PC-9 (cell line): ENCODE measurements at places on chromosomes 16 and 17. TPM values are rescaled to one million over a fixed set of nuclear protein-coding genes. Genes with fewer than 3 reads are reported as not detected.

The SLC22A31 gene
- total RNA-seq, result 2.5 and 5.4 TPM in 2 replicates

- DNase-seq, result no peak
These were observed 36.4 kb upstream of the CORO6 start for GRCh38 chr17:29659155-29659554.

The COPS3 gene
- 57.7 and 87.6 TPM in 2 replicates for total RNA-seq

The SDK2 gene
- total RNA-seq, result 0.04 TPM in 1 of 2 replicates, not detected in the other

DNA sequence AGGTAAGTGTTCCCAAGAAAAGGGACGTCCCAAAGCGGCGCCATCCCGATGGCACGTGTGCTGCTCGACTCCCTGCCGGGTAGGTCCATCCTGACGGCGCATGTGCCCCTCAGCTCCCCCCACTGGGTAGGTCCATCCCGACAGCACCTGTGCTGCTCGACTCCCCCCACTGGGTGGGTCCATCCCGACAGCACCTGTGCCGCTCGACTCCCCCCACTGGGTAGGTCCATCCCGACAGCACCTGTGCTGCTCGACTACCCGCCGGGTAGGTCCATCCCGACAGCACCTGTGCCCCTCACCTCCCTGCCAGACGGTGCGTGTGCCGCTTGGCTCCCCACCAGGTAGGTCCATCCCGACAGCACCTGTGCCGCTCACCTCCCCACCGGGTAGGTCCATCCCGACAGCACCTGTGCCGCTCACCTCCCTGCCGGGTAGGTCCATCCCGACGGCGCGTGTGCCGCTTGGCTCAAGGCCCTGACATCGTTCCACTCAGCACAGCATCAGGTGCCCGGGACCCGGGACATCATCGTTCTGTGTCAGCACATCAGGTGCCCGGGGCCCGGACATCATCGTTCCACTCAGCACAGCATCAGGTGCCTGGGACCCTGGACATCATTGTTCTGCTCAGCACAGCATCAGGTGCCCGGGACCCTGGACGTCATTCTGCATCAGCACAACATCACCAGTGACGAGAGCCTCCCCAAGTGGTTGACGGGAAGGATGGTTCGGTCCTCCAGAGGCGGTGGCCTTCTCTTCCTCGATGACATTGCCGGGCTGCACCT, 5.7 kb upstream of the FN3K start:
- no peak for DNase-seq

The PHLPP2 gene
- total RNA-seq, result 5.1 and 5.5 TPM in 2 replicates

DNA sequence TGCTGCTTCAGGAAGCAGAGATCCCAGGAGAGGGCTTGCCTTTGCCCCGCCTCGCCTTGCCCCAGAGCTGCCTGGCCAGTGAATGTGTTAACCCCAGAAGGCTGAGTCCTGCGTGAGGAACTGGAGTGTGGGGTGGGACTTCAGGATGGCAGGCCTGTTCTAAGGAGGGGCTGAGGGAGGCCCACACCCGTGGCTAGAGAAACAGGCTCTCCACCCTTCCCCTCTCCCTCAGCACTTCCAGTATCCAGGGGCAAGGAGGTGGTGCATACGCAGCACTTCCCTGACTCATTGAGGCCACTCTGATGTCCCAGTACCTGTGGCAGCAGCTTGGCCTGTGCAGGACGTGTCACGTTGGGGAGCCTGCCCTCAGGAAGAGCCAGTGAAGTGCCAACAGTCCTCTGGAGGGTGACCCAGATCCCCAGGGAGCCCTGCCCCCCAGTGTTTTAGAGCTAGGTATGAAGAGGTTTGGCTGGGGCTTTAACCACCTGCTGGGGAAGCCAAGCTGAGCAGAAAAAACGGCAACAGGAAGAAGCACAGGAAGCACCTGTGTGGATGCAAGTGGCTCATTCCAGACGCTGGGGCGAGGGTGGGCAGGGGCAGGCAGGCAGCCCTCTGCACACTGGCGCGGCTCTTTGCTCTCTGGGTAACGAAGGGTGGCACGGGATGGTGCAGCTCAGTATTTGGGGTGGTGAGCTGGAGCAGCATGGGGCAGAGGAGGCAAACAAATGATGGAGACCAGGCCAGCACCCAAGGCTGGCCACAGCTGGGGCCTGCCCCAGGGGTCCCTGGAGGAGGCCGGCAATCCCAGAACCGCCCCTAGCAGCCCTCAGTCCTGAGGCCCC, 14.7 kb upstream of the CTCF start:
- DNase-seq, result no peak

DNA sequence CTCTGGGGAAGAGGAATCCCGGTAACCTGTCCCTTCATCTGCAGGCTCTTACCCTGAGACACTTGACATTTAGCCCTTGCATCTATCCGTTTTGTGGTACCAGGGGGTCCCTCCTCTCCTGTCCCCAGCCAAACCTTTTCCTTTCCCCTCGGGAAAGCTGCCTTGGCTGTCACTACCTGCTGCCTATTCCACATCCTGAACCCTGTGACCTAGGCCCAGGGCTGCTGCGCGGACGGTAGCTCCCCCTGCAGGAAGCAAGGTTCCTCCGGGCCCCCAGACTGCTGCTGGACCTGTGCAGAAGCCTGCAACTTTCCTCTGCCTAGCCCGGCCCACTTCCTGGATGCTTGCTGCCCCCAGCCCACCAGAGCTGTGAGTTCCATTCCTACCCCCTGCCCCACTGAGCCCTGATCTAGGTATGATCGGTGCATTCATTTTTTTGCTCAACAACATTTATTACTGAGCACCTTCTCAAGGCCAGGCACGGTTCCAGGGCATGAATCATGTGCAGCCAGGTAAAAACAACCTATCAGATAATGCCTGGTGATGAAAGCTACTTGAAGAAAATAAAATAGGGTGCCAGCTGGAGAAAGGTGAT, 10.5 kb upstream of the ALDOA start:
- DNase-seq, result peak; percentile 60

GRCh38 chr16:54519161-54519695, 232.6 kb upstream of the IRX3 start:
- DNase-seq, result no peak

The CSNK2A2 gene
- 100 and 104 TPM in 2 replicates for total RNA-seq

- no peak for DNase-seq
These were observed 47.9 kb downstream of the RABEP1 start for GRCh38 chr17:5329784-5330557.

The HID1 gene
- 32.1 and 49.7 TPM in 2 replicates for total RNA-seq

GRCh38 chr16:57918994-57919393, 51.9 kb downstream of the CNGB1 start:
- DNase-seq, result no peak

The PTX4 gene
- 0.39 TPM in 1 of 2 replicates, not detected in the other for total RNA-seq

The KIF22 gene
- 179 and 195 TPM in 2 replicates for total RNA-seq
